ENCODE measurements at places on chromosomes 12 and 14.
A peak's percentile ranks its signal among the peaks of the same experiment; 100 is the strongest.

- DNase-seq, result no peak
Measured at GRCh38 chr12:101539148-101539547, 55.6 kb upstream of the MYBPC1 start.

DNA sequence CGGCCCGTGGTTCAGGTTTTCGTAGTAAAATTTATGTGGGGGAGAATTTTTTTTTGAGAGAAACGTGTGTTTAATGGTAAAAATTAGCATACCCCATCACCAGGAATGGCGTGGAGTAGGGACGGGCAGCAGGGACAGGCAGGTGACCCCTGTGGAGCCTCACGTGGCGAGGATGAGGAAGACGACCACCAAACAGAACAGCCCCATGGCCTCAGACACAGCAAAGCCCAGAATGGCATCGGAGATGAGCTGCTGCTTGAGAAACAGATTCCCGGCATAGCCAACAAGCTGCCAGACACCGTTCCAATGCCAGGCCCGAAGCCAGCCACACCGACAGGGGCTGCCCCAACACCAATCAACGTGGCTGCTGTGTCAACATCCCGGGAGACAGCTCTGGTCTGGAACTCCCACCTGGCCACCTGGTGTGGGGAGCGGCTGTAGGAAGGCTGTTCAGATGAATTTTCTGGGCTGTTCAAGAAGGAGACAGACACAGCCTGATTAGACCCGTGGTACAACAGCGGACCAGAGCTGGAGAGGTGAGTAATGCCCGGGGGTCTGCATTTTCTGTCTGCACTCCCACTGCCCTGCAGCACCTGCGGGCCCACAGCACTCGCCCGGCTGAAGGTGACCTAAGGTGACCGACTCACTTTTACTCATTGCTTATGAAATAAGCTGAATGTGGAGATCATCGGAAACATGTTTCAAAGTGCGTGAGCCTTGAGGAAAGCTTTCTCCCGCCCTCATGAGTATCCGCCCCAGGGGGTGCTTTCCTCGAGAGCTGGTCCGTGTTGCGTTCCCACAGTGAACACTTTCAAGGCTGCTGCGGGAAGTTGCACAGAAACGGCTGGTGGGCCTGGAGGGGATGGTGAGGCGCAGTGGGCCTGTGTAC lies 10.6 kb downstream of the TMEM121 start:
- no peak for DNase-seq

DNA sequence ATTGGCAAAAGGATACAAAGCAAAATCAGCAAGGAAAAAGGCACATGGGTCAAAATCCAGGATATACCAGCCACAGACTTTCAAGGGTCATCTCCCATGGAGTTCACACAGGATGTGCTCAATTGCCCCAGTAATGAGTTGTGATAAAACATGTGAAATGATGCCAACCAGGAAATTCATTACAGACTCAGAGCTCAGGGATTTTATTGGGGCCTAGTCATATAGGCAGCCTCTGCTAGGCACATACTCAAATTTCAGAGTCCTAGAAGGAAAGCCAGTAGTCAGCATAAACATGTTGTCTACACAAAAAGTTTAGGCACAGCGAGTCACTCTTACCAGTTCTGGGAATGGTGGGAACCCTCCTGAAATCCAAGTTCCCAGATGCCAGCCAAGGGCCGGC lies 64.4 kb upstream of the OSBPL8 start:
- no peak for DNase-seq

DNA sequence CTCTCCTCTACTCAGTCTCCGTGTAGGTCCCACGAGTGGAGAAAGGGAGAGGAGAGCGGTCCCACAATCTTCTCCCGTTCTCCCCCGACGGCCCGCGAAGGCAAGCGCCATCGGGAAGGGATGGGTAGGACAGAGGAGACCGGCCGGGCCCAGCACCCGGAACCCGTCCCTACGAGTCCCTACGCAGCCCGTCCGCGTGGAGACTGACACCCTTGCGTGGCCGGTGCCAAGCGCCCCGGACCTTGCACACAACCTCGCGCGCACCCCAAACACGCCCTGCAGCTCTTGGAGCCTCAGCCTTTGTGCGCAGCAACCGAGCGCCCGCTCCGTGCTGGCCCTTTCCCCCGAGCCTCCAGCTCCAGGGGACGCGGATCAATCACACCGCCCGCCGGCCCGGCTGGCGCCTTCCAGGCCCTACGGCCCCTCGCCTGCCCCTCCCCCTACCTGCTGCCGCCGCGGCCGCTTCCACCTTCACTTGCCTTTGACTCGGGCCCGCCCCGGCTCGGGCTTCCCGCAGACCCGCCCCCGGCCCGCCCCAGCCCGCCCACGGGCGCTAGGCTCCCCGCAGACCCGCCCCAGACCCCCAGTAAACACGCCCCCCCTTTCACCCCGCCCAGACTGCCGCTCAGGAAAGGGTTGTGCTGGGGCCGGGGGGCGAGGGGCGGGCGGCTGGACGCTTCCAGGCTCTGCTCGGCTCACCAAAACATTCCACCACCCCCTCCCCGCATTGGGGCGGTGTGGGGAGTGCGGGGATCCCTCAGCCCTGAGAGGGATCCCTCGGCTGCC lies at the start of gene NDRG2:
NDRG2 (minus strand) TSS at position 477 of the 786 bp plus-strand sequence. CDS start 1,746 bp downstream, outside the sequence.
- DNase-seq, result peak; percentile 61

GRCh38 chr14:24282736-24283135 lies 11.3 kb upstream of the RABGGTA start:
- no peak for DNase-seq

DNA sequence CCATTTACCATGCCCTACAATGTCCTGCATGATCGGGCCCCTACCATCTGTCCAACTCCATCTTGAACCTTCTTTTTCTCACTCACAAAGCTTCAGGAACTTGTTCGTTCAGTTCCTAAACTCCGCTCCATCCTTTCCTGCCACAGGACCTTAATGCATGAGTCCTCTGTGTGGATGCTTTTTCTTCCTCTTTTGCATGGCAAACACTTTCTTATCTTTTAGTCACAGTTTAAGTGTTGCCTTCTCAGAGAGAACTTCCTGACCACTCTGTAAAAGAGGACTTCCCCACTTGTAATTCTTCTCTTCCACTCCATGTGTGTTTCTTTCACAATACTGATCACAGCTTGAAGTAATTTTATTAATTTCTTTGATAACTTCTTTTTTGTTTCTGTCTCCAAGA lies 54.4 kb upstream of the ETV6 start:
- DNase-seq, result no peak

- no peak for DNase-seq
Measured at GRCh38 chr14:28821993-28822392, 55.4 kb downstream of the FOXG1 start.

DNA sequence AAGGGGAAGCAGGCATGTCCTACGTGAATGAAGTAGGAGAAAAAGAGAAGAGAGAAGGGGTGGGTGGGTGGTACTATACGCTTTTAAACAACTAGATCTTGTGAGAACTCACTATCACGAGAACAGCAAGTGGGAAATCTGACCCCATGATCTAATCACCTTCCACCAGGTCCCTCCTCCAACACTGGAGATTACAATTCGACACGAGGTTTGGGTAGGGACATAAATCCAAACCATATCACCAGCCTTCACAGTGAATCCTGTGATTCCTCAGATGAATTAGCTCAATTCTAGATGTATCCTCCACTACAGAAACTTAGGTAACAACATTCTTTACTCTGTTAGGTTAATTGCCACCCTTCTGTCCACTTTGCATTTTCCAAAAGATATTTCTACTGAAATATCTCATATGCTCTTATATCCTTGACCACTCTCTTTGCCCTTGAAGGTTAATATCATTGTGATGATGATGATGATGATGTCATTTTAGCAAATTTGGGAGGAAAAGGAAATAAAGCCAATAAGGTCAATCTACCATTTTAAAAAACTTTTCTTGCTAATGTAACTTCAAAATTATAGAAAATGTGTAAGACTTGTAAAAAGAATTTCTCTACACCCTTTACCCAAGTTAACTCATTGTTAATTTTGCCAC lies 23.2 kb upstream of the CCNT1 start:
- DNase-seq, result no peak

DNA sequence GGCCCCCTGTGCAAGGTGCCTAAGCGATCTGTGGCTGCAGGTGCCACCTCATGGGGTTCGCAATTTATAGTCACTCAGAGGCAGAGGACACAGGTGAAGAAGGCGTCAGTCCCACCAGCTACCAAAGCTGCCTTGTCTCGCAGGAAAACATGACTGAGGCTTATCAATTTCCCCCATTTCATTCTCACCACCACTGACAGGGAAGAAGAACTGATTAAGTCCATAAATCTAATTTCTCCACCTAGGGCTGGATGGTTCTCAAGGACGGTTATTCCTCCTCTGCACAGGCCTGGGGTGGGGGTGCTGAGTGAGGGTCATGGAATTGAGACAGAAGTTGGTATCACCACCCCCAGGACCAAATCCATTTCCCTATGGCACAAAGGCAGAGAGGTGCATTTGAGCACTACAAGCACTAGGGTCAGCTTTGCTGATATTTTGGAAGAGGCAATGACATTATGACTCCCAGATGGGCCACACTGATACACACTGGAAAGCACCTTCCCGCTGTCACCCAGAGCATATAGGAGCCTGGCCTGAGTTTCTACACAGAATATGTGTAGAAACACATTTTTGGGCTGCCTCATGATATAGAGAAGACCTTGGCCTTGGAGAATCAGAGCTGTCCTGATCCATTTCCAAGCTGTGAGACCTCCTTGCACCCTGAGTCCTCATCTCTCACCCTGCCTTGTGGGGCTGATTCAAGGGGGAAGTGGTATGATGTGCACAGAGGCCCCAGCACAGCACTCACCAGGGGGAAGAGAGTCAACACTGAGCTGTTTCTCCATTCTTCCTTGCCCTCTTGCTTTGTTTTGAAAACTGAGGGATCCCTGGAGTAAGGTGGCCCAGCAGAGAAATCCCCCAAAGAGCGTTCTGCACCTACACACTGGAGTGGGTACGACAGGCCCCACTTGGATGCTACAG lies 59.4 kb downstream of the PITPNM2 start:
- no peak for DNase-seq

GRCh38 chr14:99187858-99188257 lies 84.1 kb downstream of the BCL11B start:
- no peak for DNase-seq

- no peak for DNase-seq
Measured at GRCh38 chr12:15662303-15662980, 126.7 kb downstream of the EPS8 start.

DNA sequence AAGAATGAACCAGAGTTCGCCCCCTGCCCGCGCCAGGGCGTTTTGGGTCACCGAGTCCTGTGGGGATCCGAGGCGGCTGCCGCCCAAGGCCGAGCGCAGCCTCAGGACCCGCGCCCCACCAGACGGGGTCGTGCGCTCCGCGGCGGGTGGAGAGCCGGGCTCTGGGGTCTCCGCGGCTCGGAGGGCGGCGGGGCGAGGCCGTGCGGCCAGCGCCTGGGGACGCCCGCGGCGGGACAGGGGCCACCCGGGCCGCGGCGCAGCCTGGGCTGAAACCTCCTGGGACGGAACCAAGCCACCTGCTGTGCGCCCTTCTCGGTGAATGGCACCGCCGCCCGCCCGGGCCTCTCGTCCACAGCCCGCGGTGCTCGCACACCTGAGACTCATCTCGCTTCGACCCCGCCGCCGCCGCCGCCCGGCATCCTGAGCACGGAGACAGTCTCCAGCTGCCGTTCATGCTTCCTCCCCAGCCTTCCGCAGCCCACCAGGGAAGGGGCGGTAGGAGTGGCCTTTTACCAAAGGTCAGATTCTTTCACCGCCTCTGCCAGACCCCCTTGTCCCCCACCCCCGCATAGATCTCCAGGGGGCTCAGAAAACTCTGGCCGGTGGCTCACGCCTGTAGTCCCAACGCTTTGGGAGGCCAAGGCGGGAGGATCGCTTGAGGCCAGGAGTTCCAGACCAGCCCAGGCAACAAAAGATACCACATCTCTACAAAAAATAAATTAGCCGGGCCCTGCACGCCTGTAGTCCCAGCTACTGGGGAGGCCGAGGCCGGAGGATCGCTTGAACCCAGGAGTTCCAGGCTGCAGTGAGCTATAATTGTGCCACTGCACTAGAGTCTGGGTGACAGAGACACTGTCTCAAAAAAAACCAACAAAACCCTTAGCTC lies 901 bp downstream of the B3GNT4 start:
- no peak for DNase-seq

DNA sequence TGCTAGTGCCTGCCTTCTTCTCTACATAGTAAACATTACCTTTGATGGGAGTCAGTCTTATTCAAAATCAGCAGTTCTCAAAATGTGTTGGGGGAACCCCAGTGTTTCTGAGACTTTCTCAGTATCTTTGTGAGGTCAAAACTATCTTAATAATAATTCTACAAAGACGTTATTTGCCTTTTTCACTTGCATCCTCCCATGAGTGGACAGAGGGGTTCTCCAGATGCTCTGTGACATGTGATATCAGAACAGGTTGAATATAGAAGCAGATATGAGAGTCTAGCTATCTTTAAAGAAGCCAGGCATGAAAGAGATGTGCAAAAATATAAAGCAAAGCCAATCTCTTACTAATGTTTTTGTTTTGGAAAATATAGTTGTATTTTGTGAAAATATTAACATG lies 144.7 kb downstream of the KTN1 start:
- no peak for DNase-seq

GRCh38 chr12:99752740-99753139 lies 105.2 kb downstream of the GARIN6 start:
- no peak for DNase-seq

- no peak for DNase-seq
Measured at GRCh38 chr12:110371408-110372055, 32.0 kb downstream of the ANAPC7 start.

DNA sequence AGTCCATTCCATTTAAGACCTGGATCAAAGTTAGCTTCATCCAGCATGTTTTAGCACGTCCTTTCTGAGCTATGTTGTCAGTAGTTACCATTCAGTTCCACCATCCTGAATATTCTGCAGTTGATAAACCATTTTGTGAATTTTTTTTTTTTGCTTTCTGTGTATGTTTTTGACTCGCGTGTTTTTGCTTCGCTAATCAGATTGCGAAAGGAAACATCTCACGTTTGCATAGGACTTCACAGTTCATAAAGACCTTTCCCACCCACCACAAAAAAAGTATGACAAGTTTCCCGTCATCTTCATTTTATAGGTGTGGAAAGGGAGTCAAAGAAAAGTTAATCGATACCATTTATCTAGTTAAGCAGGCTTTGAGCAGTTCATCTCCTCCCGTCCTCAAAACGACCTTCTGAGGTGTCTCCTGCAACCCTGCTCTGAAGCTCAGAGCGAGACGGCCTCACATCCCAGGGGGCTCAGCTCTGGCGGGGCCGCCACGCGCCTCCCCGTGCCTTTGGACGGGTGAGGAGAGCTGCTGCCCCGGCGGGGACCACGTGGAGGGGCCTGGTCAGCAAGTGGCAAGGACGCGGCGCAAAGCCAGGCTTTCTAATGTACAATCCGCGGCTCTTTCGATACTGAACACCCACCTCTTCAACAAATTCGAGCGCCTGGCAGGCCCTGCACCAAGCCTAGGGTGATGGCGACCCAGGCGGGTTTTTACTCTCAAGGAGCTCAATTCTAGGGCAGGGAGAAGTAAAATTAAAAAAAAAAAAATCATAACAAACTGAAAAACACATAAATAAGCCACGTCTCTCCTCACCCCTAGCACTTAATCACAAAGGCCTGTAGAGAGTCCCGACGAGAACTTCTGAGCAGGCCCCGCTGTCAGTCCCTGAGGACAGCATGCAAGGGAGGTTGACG lies 988 bp upstream of the TMEM263 start:
- DNase-seq, result no peak

All from activated CD4-positive, alpha-beta T cell treated with anti-CD3 and anti-CD28 coated beads for 1 hour (primary cell).